Activated CD4-positive, alpha-beta T cell treated with anti-CD3 and anti-CD28 coated beads, Interleukin-2, amount 10 ng/mL, durations not matched to agents 7 days and 5 days (primary cell): ENCODE measurements at places on chromosomes 12 and 14. TPM values are rescaled to one million over a fixed set of nuclear protein-coding genes. Genes with fewer than 3 reads are reported as not detected.

Gene RNF212B
- total RNA-seq: not detected

Gene LYZ
- total RNA-seq: not detected

Gene ITGA5
- 88.7 TPM for total RNA-seq

Gene TMEM30B
- 0.42 TPM for total RNA-seq

Gene KRT85
- total RNA-seq: not detected
